Thymus (tissue), 14 donors: ENCODE measurements at places on chromosomes 7 and 10. TPM values are rescaled to one million over a fixed set of nuclear protein-coding genes. Genes with fewer than 3 reads are reported as not detected.
A peak's percentile ranks its signal among the peaks of the same experiment; 100 is the strongest.

DNA sequence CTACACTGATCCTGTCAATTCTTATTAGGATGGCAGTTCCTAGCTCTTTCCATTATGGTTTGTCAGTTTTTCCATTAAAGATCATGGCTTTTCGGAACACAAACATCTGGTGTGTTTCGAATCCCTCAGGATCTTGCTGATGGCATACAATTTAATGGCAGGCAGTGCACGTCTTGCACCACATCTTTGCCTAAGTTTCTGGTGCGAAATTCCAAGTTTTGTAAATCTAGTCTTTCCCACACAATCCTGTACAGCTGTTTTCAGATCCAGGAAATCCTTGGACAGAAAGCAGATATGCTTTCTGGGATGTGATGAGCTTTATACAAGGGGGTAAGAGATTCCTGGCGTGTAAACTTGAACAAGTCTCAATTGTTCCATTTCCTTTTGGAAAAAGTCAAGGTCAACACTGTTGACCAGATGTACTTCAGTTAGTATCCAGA is 224.3 kb upstream of the PHYHIPL start:
- DNase-seq, result no peak
- peak overlapping the region; percentile 43 for H3K27ac ChIP-seq
- no peaks in the 10 kb centered on the region for H3K36me3 ChIP-seq
- no peaks in the 10 kb centered on the region for H3K4me1 ChIP-seq
- no peak overlapping the region for H3K4me3 ChIP-seq
- no peaks in the 10 kb centered on the region for H3K27me3 ChIP-seq

CYP3A7 gene
- total RNA-seq, result 0.99 TPM

FAM25C gene
- 0.57 TPM for total RNA-seq

DNA sequence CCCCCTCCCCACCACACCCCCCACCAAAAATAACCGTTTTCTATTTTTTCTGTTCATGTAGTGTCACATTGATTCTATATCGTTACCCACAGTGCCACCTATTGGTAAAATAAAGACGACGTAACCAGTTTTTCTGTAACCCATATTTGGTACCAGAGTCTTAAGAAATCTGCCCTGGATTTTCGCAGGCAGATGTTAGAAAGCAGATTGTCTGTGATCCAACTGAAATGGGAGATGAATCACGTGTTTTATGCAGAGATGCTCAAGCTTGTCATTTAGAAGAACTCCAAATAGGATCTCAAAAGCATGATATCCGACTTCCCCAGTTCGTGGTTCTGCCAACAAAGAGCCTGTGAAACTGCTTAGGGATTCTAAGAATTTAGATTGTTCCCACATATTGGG is 261.1 kb upstream of the CSTF2T start:
- no peak overlapping the region for H3K27ac ChIP-seq
- H3K4me1 ChIP-seq, result no peaks in the 10 kb centered on the region
- peak; percentile 6 for DNase-seq
- H3K27me3 ChIP-seq, result no peaks in the 10 kb centered on the region
- H3K4me3 ChIP-seq, result no peak overlapping the region

PRKAR2B gene
- 3.5 TPM for total RNA-seq

DNA sequence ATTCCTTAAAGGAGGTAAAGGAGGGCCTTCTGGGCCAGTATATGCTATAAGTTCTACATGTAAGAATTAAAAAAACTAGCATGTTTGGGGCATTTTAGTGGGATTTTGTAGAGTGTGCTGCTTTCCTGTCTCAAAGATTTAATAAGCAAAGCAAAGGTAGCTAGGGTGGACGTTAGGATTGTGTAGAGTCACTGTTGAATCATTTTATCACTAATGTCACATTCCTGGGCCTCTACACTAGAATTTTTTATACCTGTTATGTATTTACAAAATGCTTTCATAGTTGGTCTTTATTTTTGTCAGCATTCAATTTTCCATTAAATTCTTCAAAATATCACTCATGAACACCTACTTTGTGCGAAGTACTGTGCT is 139.4 kb upstream of the PHYHIPL start:
- H3K27me3 ChIP-seq, result no peaks in the 10 kb centered on the region
- H3K36me3 ChIP-seq, result no peaks in the 10 kb centered on the region
- H3K4me1 ChIP-seq, result no peaks in the 10 kb centered on the region
- no peak for DNase-seq
